ENCODE measurements at places on chromosomes 12 and 14.

- DNase-seq, result no peak
Measured at GRCh38 chr12:64551676-64552075, 58.6 kb upstream of the RASSF3 start.

DNA sequence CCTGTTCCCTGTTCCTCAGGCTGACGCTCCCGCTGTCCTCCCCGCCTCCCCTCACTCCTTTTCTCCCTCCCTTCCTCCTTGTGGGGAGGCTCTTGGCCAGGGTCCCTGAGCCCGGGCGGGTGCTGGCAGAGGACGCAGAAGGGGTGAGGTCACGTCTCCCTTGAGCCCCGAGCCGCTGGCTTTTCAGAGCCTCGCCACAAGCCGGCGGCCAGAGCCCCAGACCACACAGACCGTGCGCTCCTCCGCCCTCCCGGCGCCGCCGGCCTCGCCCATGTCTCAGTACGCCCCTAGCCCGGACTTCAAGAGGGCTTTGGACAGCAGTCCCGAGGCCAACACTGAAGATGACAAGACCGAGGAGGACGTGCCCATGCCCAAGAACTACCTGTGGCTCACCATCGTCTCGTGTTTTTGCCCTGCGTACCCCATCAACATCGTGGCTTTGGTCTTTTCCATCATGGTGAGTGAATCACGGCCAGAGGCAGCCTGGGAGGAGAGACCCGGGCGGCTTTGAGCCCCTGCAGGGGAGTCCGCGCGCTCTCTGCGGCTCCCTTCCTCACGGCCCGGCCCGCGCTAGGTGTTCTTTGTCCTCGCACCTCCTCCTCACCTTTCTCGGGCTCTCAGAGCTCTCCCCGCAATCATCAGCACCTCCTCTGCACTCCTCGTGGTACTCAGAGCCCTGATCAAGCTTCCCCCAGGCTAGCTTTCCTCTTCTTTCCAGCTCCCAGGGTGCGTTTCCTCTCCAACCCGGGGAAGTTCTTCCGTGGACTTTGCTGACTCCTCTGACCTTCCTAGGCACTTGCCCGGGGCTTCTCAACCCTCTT lies at the start of gene TMEM233:
TMEM233 (plus strand) TSS at position 197 of the 821 bp plus-strand sequence; CDS start at position 272, 75 bp downstream.
- no peak for DNase-seq

DNA sequence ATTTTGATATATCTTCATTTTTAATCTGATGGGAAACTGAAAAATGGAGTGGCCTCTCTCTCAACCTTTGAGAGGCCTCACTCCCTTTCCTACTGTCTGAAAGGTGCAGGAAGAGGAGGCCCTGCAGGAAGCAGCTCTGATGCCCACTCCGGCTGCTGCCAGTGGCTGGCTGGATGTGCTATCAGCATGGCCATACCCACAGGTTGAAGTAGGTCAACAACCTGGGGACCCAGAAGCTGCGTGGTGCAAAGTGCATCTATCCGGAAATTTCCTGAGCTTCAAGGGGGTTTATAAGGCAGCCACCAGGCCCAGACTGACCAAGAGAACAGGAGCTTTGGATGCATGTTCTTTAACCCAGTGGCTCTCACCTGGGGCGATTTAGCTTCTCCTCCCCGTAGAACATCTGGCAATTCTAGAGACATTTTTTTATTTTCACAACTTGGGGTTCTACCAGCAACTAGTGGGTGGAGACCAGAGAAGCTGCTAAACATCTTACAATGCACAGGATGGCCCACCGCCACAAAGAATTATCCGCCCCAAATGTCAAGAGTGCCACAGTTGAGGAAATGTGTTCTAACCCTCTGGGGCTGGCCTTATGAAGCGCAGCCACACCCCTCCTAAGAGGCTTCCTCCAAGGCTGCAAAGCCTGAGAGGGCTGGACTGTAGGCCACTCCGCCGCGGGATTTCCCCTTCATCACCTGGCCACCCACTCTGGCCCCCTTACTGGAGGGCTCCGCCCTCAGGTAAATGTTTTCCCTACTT lies 8.2 kb upstream of the BATF start:
- no peak for DNase-seq

GRCh38 chr14:38039496-38039895 lies 168.2 kb upstream of the SSTR1 start:
- no peak for DNase-seq

DNA sequence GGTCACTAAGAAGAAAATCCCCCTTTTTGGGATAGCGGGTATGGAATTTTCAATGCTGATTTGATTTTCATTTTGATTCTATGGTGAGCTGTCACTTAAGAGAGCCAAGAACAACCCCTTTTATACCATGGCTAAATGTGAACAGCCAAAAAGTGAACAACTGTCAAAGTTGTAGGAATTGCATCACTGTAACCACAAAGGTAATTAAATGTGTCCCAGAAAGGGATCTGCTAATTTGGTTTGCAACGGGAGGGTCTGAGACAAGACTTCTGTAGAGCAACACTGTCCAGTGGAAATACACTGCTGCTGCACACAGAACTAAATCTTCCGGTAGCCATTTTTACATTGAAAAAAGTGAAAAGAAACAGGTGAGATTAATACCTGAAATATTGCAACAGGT lies 14.6 kb downstream of the CHST11 start:
- DNase-seq, result no peak

- no peak for DNase-seq
Measured at GRCh38 chr12:122979001-122979907, 1.2 kb upstream of the ARL6IP4 start.

DNA sequence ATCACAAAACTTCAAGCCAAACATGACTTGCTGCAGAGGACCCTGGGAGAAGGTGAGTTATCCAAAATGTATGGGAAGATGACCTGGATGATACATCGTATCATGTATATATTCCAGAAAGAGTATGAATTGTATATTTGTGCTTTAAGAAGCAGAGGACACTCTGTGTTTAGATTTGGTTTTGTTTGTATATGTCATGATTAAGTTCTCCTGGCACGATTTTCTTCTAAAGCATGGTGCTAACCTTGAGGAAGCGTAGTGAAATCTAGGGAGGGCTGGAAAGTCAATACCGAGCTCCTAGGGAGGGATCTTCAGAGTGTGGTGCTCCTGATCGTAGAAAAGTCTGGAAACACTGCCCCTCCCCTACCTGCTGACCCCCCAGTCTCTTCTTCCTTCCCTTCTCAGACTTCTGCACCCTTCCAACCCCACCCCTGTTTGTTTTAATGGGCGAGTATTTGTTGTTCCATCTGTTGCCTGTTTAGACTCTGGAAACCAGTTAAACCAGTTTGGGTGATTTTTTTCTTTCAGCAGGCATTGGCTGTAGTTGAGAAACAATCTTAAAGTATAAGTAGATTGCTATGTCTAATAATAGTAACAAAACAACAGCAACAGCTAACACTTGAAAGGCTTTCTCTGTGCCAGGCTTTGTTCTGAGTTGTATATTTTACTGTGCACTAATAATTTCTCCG lies 141.6 kb downstream of the KICS2 start:
- DNase-seq, result no peak

GRCh38 chr12:27081668-27082111 lies 688 bp downstream of the C12orf71 start:
- DNase-seq, result no peak

DNA sequence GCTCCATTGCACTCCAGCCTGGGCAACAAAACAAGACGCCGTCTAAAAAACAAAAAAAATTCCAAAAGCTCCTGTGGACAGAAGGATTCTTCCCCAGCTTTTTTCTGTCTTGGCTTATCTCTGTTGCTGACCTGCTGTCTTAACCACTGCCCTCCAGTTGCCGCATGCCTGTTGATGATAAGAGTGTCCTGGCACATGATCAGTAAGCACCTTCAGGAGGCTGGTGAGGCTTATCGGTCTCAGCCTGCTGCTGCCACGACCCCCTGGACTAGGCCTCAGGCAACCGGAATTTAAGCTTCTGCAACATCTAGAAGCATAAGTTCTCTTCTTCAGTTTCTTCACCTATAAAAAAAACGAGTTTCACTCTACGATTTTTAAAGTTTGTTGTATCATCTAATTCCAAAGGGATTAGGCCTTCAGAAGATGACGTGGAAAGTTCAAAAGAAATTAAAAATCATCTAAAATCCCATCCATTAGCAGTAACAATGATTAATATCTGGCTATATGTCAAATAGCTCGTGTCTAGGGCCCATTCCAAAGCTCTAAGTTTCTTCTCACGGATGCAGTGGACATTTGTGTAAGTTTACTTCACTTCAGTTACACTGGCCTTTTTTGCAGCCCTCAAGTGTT lies 46.4 kb downstream of the RESF1 start:
- no peak for DNase-seq

DNA sequence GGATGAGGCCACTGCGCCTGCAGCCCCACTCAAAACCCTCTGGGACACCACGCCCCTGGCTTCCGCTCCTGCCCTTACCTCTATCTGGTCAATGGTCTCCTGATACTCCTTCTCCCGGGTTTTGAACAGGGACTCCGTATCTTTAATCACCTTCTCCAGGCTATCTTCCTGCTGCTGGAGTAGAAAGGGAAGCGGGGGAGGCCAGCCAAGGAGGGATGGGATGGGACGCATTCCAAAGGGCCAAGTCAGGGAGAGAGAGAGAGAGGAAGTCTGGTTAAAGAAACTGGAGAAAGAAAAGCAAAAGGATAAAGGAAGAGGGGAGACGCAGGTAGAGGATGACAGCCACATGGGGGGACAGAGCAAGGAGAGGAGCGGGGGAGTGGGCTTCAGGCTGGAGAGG lies 7.9 kb downstream of the IFFO1 start:
- no peak for DNase-seq

DNA sequence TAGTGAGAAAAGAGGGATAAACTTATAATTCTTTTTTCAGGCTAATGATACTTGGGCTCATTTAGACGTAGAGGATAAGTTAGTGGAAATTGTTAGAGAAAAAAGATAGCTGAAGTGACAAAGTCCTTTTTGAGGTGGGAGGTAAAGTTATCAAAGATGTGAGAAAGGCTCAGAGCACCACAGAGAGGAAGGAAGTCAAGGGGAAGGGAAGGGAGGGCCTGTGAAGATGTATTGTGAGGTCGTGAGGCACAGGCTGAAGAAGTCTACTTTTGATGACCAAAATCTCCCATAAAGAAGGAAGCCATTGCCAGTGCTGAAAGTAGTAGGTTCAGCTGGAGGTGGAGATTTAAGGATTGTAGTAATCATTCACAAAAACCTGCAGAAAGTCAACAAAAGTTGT lies 19.4 kb upstream of the PTGDR start:
- no peak for DNase-seq

DNA sequence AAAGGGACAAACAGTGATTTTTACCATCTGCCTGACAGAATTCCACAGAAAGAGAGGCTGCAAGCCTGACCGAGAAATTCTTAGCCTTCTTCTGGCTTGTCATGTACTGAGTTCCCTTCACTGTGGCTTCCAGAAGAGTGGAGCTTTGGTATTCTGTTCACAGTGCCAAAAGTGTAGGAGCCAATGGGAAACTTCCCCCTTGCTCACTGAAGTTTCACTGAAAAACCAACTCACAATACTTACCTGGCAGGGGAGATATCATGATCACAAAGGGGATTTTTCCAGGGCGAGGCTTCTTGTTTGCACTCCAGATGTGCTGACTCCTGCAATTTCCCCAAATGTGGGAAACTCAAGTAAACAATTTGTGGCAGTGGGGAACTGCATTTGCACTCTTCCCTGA lies 31.7 kb upstream of the MMP19 start:
- no peak for DNase-seq

DNA sequence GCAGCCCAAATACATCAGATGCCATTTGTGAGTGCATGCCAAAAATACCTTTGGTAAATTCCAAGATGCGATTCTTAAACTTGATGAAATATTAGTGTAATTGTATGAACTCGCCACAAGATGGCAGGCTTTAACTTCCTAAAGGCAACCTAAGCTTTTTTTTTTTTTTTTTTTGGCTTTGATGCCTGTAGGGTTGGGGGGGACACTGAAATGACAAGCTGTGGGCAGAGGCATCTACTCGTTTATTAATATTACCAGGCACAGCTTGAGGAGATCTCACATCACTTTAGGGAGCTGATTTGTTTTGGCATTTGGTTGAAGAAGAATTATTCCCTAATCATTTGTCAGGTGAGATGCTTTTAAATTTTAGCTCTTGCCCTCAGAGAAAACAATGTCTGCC lies 126.7 kb upstream of the CCDC196 start:
- DNase-seq, result no peak

Measured in activated T-helper 1 cell treated with anti-CD3 and anti-CD28 coated beads, Interleukin-12 subunit alpha, Interleukin-12 subunit beta, Interleukin-2, Interleukin-4 antibody, amounts not matched to agents 30 ng/mL and 10 ng/mL and 1 ng/mL, durations not matched to agents 14 hours and 24 hours and 36 hours (primary cell).